ENCODE measurements at places on chromosomes 16 and 17.

DNA sequence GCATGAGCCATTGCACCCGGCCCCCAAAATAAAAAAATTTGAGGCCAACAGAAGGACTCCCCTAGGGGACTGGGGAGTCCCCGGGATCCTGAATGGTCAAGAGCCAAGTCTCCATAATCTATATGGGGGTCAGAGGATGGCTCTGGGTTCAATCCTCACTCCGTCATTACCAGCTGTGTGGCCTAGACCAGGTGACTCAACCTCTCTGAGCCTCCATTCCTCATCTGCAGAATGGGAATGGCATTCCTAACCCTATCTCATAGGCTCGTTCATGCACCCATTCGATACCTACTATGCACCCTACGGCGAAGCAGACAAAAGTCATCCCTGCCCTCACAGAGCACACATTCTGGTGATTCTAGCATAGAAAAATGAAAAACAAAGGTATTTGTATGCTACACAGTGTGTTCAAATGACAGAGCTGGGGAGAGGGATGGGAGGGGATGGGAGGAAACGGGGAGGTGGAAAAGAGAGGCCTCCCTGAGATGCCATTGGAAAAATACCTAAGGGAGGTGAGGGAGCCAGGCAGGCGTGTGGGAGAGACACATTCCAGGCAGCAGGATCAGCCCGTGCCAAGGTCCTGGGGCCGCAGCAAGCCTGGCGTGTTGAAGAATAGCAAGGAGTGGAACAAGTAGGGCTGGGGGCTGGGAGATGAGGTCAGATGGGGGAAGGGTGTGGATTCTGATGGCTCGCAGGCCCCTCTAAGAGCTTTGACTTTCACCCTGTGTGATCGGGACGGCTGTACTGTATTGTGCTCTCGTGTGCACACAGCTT lies 71.2 kb downstream of the RMI2 start:
- no peak for DNase-seq

DNA sequence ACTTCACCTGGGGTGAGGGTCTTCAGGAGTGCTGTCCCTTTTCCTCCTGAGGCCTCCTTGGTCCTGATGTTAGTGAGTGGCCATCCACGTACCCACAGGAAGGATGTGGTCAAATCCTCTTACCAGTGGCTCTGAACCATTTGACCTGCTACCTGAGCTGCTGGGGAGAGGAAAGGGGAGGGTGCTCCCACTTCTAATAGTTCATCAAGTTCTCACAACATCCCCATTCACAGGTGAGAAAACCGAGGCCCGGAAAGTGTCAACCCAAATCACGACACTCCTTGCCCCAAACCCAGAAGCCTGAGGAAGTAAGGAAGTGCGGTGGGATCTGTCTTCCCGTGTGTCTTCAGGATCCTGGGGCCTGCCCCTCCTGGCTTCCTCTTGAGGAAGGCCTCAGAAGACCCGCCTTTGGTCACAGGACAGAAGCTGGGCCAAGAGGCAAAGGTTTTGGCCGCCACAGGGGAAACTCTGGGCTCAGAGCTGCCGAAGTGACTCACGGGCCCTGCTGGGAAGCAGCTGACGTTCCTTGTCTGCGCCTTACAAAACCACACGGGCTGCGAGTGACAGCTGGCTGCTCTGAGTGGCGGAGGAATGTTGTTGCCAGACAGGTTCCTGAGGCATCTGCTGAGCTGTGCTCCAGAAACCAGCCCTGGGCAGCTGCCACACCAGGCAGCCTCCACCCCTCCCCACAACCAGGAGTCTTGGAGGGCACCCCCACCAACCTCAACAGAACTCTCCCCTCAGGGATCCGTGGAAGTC lies 13.9 kb upstream of the KIFC3 start:
- DNase-seq = peak; percentile 80

DNA sequence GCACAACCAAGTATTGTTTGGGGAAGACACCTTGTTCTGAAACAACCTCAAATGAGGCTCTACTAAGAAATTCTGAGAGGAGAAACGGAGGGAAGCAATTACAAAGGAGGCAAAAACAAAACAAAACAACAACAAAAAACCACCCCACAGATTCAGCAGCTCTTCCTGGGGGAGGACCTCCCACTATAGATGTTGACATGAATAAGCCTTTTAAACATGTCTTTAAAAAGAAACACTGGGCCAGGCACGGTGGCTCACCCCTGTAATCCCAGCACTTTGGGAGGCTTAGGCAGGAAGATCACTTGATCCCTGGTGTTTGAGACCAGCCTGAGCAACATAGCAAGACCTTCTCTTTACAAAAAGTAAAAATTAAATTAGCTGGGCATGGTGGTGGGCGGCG lies 22.6 kb upstream of the JPH3 start:
- no peak for DNase-seq

GRCh38 chr16:16805809-16806208 lies 426.9 kb downstream of the NPIPA7 start:
- no peak for DNase-seq

DNA sequence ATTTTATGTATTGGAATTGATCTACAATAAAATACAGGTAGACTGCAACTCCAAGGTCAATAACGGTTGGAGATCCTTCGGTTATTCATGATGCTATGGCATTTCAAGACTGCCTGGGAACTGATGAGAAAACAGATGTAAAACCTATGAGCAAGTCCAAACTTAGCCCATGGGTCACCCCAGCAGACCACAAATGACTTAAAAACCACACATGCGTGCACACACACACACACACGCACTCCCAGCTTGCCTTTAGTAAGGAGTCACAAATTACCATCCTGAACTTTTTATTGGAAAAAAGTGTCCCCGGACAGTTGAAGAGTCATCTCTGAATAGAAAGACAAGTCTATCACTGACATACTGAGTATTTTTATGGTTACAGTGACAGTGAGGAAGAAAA lies 26.7 kb downstream of the TRIM25 start:
- no peak for DNase-seq

- peak; percentile 9 for DNase-seq
Measured at GRCh38 chr17:63258785-63259184, 187.3 kb downstream of the CYB561 start.

- DNase-seq = no peak
Measured at GRCh38 chr17:58330997-58331814, 2.6 kb upstream of the TSPOAP1 start.

GRCh38 chr16:88380619-88381018 lies 2.1 kb upstream of the ZNF469 start:
- DNase-seq = no peak

DNA sequence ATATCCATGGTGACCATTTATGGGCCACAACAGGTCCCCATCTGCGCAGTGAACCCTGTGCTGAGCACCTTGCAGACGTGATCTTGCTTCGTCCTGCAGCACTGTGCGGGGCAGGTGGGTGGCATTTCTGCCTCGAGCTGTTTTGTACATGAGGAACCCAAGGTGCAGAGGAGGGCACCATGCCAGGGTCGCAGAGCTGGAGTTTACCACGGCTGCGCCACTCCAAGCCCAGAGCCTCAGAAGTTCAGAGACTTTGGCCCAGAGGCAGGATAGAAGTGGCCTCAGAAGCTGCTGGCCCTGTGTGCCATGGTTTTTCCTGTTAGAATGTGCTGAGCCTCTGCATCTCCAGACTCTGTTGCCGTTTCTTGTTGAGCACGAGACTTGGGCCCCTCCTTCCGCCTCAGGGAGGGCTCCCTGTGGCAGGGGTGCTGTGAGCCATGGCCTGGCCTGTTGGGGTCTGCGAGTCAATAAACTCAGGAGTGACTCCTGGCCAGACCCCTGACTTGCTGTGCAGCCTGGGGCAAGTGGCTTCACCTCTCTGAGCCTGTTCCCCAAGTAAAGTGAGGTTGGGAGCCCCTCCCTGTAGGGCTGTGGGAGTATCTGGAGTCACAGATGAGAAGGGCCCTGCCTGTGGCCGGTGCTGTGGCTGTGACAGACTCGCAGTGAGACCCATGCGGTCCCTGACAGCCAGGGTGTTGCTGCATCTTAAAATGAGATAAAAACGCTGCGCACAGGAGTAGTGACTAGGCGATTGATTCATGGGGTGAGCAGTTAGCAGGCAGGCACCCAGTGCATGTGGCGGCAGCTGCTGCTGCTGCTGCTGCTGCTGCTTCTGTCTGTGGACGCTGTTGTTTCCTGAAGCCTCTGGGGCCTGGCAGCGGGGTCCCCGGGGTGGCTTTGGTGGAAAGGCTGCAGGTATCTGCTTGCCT lies 11.8 kb downstream of the MAP2K3 start:
- DNase-seq = no peak

- DNase-seq = no peak
Measured at GRCh38 chr16:83158320-83158957, 531.7 kb downstream of the CDH13 start.

DNA sequence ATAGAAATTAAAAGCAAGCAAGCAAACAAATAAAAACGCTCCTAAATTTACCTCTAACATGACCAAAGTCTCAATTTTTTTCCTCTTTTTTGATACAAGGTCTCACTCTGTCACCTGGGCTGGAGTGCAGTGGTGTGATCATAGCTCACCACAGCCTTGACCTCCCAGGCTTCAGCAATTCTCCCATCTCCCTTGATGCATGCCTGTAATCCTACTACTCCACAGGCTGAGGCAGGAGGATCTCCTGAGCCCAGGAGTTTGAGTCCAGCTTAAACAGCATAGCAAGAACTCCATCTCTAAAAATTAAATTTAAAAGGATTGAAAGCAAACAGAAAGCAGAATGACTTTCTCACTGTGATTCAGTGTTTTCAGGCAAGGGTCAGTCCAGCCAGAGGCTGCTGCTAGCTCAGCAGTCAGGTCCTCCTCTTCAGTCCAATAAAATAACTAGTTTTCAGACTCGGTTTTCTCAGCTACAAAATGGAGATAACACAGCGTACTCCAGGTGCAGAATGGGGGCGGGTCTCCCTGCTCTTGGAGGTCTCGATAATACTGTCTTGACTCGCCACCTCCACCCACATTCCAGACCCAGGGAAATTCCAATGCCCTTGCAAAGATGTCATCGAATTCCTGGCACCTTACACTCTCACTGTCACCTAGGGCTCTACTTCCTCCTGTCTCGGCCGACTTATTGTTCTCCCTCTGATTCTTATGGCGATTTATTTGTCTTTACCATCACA lies 20.7 kb upstream of the MRTFB start:
- no peak for DNase-seq

- DNase-seq = no peak
Measured at GRCh38 chr17:17633310-17633709, 41.8 kb upstream of the PEMT start.

DNA sequence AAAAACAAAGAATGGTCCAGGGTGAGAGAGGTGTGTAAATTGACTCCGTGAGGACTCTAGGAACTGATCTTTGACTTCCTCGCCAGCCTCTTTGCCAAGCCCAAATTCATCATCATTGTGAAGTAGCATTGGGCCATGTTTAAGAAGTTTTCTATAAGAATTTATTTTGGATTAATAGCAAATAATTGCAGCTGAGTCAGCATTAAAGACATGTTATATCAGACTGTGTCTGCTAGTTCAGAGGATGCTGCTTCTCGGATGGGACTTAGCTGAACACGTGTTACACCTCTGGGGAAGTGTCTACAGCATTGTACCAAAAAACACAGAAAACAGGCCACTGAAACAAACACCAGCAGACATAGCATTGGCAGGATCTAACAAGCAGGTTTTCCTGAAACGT lies 366.6 kb downstream of the CDH13 start:
- no peak for DNase-seq

DNA sequence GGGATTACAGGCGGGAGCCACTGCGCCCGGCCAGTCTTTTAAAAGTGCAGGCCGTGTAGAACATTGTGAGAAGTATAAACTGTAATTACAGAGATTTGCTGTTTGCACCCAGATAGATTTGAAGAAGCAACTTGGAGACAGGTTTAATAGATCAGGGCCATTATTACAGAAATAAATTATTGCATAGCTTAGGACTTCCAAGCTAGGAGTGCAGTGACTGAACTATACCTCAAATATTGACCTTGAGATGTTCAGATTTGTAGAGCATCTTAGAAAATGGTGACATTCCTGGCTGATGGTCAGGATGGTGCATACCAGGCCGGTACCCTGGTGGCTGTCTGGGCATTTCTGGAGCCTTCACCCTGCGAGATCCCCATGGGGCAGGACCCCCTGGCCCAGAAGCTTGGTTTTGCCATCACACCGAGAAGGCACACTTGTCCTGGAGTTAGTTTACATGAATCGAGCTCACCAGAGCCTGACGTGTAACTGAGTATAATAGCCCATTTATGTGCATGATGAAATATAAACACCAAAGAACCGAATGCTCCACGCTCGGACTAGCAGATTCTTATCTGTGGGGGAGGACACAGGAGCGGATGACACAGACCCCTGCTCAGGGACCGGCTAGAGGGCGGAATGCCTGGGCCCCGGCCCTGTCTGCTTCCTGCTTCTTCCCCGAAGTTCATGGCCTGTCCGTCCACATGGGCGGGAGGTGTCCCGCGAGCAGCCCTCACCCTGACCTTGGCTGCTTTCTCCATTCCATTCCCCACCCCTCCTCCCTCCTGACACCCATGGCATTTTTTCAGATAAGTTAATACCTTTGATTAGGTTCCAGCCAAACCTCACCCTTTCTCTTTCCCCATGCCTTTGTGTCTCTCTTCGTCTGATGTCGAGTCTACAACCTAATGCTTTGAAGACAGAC lies 32.1 kb downstream of the CCDC40 start:
- DNase-seq = no peak

DNA sequence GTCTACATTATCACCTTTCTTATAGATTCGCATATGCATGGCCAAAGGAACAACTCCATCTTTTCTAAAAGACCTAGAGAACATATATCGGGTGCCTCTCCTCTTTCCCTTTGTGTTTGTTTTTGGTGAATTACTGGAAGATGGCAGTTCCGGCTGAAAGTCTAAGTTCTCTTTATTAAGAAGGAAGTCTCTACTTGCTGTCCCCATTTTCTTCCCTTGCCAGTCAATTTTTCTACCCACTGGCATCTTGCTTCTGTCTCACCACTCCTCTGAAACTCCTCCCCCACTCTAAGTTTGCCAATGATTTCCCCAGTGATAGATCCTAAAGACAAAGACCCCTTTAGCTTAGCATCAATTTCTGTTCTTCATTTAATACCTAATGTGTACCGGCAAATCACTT lies 93.9 kb upstream of the CORO6 start:
- no peak for DNase-seq

DNA sequence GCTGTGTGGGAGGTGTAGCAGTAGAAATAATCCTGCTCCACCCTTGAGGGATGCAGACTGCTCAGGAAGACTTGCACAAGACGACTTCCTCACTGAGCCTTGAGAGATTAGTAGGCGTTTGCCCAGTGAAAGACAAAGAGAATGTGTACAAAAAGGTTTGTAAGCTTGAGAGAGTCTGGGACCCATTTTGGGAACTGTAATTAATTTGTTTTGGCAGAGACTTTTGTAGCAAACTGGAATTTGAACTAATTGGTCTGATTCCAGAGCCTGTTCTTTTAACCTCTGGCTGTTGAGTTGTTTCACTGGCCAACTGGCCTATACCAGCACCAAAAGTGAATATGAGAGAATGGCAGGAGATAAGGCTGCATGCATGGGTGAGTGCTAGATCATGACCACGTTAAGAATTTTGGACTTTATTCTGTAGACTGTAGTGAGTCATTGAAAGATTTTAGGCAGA lies 75.5 kb downstream of the AATF start:
- no peak for DNase-seq

All from NCI-H510A (cell line).